Uterus (tissue), 4 donors: ENCODE measurements at places on chromosomes 7 and 10.
A peak's percentile ranks its signal among the peaks of the same experiment; 100 is the strongest.

DNA sequence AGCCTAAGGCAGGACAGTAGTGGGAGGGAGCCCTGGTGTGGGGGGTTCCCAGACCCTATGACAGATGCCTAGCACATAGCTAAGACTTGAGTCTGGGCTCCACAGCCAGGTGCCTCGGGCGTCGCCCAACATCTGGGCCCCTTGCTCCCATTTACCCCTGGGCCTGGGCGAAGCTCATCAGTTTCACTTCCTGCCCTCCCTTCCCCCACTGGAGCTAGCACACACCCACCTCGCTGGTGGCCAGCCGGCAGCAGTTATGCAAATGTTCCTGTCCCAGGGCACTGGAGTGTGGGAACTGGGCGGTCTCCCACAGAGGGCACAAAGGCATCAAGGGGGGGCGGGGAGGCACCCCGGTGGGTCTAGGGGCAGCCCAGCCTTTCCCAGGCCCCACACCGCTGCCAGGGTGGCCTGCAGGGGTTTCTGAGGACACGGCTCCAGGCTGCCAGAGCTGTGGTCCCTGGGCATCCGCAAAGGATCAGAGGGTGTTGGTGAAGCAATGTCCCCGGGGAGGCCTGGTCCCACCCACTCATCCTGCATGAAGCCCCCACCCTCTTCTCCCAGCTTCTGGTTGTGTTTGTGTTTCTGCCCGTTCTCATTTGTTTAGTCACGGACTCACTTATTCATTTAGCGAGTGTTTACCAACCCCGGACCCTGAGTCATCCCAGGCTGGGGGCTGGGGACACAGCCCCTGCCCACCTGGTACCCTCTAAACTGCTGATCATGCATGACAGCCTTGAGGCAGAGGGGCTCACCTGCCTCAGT is 20.4 kb downstream of the SH2B2 start:
- DNase-seq = no peak

- DNase-seq = no peak
Observed at GRCh38 chr10:22339761-22340328, 5.5 kb upstream of the SPAG6 start.

DNA sequence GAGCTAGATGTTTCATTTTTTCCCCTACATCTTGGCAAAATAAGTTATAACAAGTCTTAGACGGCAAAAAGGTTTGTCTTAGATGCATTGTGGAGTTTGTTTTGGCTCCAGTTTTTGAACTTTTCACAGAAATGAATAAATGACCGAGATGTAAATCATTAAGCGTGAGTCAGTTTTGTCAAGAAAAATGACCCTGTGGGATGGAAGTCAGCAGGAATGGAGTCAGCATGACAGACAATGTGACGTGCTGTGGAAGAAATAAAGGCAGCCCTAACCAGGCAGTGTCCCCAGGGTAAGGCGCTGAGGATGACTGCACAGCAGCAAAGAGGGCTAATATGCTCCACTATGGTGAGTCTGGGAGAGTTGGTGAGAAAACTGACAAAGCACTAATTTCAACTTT is 163.2 kb downstream of the NOC3L start:
- DNase-seq = no peak

- no peak for DNase-seq
Observed at GRCh38 chr7:2412587-2413201, 9.3 kb downstream of the CHST12 start.

GRCh38 chr10:78566284-78567111 is 502.3 kb upstream of the ZMIZ1 start:
- DNase-seq = peak; percentile 26

GRCh38 chr10:78199005-78199725 is 165.5 kb downstream of the RPS24 start:
- no peak for DNase-seq

DNA sequence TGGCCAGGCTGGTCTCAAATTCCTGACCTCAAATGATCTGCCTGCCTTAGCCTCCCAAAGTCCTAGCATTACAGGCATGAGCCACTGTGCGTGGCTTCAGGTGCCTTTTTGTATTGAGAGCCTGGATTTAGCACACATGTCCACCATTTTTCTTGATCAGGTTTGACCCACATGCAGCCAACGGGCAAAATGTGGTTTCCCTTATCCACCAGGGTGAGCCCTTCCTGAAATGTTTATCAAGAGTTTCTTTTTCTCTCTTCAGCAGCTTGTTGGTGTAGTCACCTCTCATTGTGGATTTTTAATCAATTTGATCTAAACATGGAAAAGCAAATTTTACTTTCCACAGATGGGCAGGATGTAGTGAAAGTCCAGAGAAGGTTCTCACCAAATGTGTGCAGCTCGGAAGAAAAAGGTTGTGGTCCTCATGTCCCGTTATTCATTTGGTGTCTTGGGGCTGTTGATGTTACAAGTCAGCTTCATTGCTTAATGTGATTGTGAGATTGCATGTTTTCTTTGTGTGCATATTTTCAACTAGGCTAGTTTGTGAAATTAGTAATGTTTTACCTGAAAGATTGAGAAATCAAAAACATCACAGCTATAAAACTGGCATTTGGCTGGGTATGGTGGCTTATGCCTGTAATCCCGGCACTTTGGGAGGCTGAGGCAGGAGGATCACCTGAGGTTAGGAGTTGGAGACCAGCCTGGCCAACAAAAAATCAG is 28.9 kb downstream of the GUSB start:
- DNase-seq = no peak

DNA sequence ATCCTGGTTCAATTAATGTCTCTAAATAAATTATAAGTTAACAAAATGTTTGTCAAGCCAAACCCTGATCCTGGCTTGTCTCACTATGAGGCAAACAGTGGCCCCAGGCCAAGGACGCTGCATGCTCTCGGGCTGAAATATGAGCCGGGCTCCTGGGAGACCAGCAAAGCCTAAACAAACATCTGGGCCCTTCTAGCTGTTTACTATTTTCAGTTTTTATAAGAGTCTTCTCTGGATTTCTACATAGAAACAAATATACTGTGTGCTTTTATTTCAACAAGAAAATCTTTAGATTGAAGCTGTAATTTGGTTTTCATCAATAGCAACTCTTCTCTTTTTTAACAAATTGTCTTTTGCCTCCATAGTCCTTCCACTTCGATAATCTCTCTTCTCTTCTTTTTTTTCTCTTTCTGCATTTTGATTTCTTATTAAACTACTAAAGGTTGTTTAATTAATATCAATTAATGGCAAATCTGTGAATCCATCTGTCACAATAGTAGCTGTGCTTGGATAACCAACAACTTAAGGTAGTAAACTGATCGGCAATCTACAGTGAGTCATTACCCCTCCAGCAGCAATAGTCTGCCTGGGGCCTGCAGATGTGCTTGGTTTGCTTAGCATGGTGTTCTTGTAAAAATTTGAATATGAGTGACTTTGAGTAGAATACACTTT is 83.3 kb upstream of the DNAJC1 start:
- DNase-seq = peak; percentile 81

GRCh38 chr10:89163265-89163995 is 43.7 kb downstream of the CH25H start:
- peak; percentile 33 for DNase-seq

GRCh38 chr7:45171946-45172345 is 14.4 kb downstream of the RAMP3 start:
- DNase-seq = no peak

DNA sequence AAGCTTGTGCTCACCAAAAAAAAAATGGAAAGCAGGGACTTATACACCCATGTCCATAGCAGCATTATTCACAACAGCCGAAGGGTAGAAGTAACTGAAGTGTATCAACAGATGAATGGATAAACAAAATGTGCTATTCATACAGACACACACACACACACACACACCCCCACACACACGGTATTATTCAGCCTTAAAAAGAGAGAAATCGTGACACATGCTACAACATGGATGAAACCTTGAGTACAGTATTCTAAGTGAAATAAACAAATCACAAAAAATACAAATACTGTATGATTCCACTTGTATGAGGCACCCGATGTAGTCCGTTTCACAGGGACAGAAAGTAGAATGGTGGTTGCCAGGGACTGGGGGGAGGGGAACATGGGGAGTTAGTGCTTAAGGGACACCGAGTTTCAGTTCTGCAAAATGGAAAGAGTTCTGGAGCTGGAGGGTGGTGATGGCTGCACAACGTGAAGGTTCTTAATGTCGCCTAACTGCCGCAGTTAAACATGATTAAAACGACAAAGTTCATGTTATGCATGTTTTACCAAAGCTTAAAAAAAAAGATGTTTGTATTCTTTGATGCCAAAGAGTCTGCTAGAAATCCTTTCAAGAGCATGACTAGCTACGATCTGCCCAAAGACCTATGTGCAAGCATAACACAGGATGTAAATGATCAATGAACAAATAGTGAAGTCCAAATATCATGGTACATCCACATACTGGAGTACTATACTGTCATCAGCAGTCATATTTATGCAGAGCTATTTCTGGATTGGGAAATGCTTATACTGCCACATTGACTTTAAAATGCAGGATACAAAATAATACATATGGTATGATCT is 7.2 kb downstream of the TNS3 start:
- no peak for DNase-seq

DNA sequence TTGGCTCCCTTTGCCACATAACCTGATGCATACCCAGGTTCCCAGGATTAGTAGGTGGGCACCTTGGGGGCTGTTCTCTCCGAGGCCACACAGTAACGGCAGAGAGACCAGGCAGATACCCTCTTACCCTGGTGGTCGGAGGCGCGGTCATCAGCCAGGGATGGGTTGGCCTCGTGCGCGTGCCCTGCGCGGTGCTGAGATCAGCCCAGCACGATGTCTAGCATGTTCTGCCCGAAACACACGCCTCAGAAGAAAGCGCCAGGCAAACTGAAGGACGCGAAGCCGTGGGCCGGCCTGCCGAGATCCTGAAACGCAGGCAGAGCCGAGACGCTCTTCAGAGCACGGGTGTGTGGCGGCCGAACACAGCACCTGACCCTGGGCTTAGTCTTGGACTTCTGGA is 34.7 kb upstream of the CFAP46 start:
- no peak for DNase-seq

DNA sequence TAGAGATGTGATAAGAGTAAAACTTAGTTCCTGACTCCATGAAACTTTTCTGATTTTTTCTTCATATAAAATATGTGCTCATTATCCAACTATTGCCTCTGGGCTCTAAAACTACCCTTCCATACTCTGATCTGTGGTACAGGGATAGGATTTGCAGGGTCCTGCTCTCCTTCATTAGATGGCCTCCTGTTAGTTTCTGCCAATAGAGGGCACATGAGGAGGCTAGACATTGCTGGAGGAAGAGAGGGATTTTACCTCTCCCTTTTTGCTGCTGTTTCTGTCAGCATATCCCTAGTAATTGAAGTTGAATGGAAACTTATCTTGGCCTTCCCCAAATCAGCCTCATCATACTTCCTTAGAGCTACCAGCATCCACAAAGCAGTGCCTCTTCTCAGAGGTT is 269.4 kb downstream of the NXPH1 start:
- DNase-seq = no peak

DNA sequence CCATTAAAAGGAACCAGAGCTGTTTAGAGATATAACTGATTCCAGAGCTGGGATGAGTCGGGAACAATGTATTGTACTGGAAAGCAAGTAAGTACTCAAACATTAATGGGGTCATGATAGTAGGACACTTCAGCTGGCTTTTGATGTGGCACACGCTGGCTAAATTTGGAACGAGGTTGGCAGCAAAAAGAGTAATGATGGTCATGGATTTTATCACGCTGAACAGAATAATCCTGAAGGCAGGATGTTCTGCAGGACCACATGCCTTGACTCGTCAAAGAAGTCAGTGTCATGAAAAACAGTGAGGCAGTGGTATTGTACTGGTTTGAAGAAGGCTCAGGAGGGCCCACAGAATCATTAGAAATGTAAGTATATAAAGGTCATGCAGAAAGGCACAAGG is 220.3 kb downstream of the SNX13 start:
- DNase-seq = no peak

GRCh38 chr7:87513735-87514335 is 38.4 kb upstream of the ABCB4 start:
- DNase-seq = no peak

DNA sequence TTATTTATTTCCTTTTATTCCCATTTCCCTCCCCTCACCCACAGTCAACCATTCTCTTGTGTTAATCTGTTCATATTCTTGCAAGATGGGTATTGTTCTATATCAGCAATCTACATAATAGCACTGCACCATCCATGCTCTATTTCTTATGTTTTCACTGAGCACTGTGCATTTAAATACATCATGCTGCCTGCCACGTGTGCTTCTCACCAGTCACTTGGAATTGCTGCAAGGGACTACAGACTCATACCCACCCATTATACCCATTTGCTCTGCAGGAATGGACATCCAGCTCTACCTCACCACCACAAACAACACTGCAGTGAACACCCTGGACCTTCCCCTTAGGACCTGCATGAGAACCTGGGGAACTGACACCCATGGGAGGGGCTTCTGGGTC is 20.8 kb downstream of the DLG5 start:
- no peak for DNase-seq

GRCh38 chr7:106234425-106234824 is 50.4 kb downstream of the NAMPT start:
- no peak for DNase-seq

DNA sequence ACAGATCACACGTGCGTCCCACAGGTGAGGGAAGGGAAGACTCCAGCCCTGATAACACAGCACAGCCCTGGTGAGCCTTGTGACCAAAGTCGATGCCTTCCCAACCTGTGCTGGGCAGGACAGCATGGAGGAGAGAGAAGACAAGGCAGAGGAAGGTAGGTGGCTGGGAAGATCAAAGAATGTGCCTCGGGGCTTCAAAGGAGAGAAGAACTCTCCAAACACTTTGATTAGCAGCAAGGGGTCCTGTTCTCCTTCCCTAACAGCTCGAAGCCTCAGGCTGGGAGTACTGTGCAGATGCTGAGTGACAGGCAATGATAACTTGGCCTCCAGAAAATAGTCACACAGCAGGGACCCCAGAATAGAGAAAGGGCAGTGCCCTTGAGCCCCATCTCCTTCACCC is 288.5 kb downstream of the TCERG1L start:
- no peak for DNase-seq

GRCh38 chr10:126063353-126063791 is 167.0 kb downstream of the FANK1 start:
- no peak for DNase-seq

GRCh38 chr10:22043327-22043633 is 39.8 kb upstream of the DNAJC1 start:
- no peak for DNase-seq

DNA sequence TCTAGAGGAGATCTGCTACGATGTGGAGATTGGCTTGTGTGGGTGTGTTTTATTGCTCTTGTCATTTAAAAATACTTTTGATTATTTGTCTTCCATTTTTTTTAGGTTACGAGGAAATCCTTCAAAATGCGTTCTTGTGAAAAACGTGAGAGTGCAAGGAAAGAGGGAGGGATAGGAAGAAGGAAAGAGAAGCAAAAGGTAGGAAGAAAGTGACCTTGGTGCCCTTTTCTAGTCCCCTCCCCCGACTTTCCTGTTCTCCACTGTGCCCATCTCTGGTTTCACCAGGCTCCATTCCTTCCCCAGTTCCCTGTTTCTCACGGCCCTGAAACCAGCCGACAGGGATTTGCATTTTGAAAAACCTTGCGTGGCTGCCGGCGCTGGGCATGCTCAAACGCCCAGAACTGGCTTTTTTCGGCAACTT is 506 bp upstream of the GNAI1 start:
- DNase-seq = no peak

- DNase-seq = no peak
Observed at GRCh38 chr10:15255961-15256360, 87.5 kb upstream of the NMT2 start.
